A549 treated with Hydrocortisone at 1 μM for 4 hours (cell line): ENCODE measurements at places on chromosomes 4 and X. TPM values are rescaled to one million over a fixed set of nuclear protein-coding genes. Genes with fewer than 3 reads are reported as not detected.

Gene UGT8
- 0.06 to 0.24 TPM (median 0.12 TPM) in 5 replicates for total RNA-seq

Gene G3BP2
- 63.7 to 121 TPM (median 77.5 TPM) in 5 replicates for total RNA-seq

Gene GLOD5
- total RNA-seq, result not detected in 5 replicates

Gene MAP3K15
- 1.8 to 2.2 TPM (median 1.9 TPM) in 5 replicates for total RNA-seq

Gene CXCL10
- total RNA-seq, result 0.12 to 0.20 TPM (median 0.12 TPM) in 3 of 5 replicates, not detected in the others

Gene DKK2
- not detected in 5 replicates for total RNA-seq

Gene BST1
- 15.5 to 17.8 TPM (median 16.3 TPM) in 5 replicates for total RNA-seq

Gene RAB9B
- total RNA-seq, result 0.02 to 0.05 TPM (median 0.05 TPM) in 4 of 5 replicates, not detected in the other

Gene UGT2B11
- 0.09 to 0.17 TPM (median 0.10 TPM) in 5 replicates for total RNA-seq

Gene ESX1
- total RNA-seq, result 0.06 to 0.08 TPM in 2 of 5 replicates, not detected in the others

Gene NUP62CL
- total RNA-seq, result 13.4 to 17.9 TPM (median 13.9 TPM) in 5 replicates

Gene JCHAIN
- total RNA-seq, result 0.20 to 0.33 TPM (median 0.20 TPM) in 4 of 5 replicates, not detected in the other

Gene RS1
- not detected in 5 replicates for total RNA-seq

Gene SH3TC1
- 19.8 to 27.9 TPM (median 23.4 TPM) in 5 replicates for total RNA-seq

Gene TMEM31
- 0.21 TPM in 1 of 5 replicates, not detected in the others for total RNA-seq

Gene SMIM31
- 0.16 to 0.25 TPM (median 0.22 TPM) in 3 of 5 replicates, not detected in the others for total RNA-seq

Gene DCAF12L2
- 0.07 to 0.10 TPM (median 0.08 TPM) in 4 of 5 replicates, not detected in the other for total RNA-seq

Gene PCDH19
- total RNA-seq, result 0.02 to 0.24 TPM (median 0.03 TPM) in 5 replicates

Gene SH3RF1
- 7.3 to 10.4 TPM (median 8.0 TPM) in 5 replicates for total RNA-seq

Gene NKX6-1
- total RNA-seq, result 0.32 to 0.47 TPM (median 0.41 TPM) in 5 replicates

Gene ATRX
- 11.2 to 26.0 TPM (median 18.0 TPM) in 5 replicates for total RNA-seq

Gene NHSL2
- 0.22 to 0.33 TPM (median 0.29 TPM) in 5 replicates for total RNA-seq

Gene RHOXF1
- total RNA-seq, result not detected in 5 replicates

Gene PRSS12
- total RNA-seq, result 0.14 to 0.24 TPM (median 0.15 TPM) in 5 replicates

Gene NAP1L3
- total RNA-seq, result 0.20 to 0.46 TPM (median 0.35 TPM) in 5 replicates
